IMR-90 (cell line): ENCODE measurements at places on chromosomes 16 and 17. TPM values are rescaled to one million over a fixed set of nuclear protein-coding genes. Genes with fewer than 3 reads are reported as not detected.

KRTAP4-6 gene
- total RNA-seq = not detected in 2 replicates

ABAT gene
- 4.4 and 4.5 TPM in 2 replicates for total RNA-seq

SLFN14 gene
- total RNA-seq = not detected in 2 replicates

ELMO3 gene
- total RNA-seq = 0.28 and 0.36 TPM in 2 replicates

MAP2K6 gene
- total RNA-seq = 3.6 and 5.7 TPM in 2 replicates

ENPP7 gene
- not detected in 2 replicates for total RNA-seq

RASD1 gene
- 0.54 and 1.1 TPM in 2 replicates for total RNA-seq

SKAP1 gene
- total RNA-seq = not detected in 2 replicates

PFN1 gene
- total RNA-seq = 348 and 432 TPM in 2 replicates

MRPL27 gene
- total RNA-seq = 152 and 202 TPM in 2 replicates

KRTAP2-2 gene
- not detected in 2 replicates for total RNA-seq

NEUROD2 gene
- not detected in 2 replicates for total RNA-seq

CFAP97D1 gene
- under 0.01 TPM in 1 of 2 replicates, not detected in the other for total RNA-seq

SLC16A13 gene
- total RNA-seq = under 0.01 and 0.18 TPM in 2 replicates

CDH13 gene
- total RNA-seq = 45.8 and 74.7 TPM in 2 replicates

C1QTNF1 gene
- total RNA-seq = 1.7 and 3.4 TPM in 2 replicates

HOXB1 gene
- total RNA-seq = not detected in 2 replicates

RABEP2 gene
- total RNA-seq = 12.2 and 14.4 TPM in 2 replicates

CRHR1 gene
- not detected in 2 replicates for total RNA-seq

SLC9A5 gene
- 1.8 and 2.5 TPM in 2 replicates for total RNA-seq

KRT25 gene
- total RNA-seq = not detected in 2 replicates

TNFRSF13B gene
- total RNA-seq = not detected in 2 replicates

ANKFN1 gene
- under 0.01 TPM in 1 of 2 replicates, not detected in the other for total RNA-seq
